ENCODE measurements at places on chromosomes 5 and 9.

GRCh38 chr9:5553211-5553610 is 42.9 kb downstream of the PDCD1LG2 start:
- DNase-seq: no peak

DNA sequence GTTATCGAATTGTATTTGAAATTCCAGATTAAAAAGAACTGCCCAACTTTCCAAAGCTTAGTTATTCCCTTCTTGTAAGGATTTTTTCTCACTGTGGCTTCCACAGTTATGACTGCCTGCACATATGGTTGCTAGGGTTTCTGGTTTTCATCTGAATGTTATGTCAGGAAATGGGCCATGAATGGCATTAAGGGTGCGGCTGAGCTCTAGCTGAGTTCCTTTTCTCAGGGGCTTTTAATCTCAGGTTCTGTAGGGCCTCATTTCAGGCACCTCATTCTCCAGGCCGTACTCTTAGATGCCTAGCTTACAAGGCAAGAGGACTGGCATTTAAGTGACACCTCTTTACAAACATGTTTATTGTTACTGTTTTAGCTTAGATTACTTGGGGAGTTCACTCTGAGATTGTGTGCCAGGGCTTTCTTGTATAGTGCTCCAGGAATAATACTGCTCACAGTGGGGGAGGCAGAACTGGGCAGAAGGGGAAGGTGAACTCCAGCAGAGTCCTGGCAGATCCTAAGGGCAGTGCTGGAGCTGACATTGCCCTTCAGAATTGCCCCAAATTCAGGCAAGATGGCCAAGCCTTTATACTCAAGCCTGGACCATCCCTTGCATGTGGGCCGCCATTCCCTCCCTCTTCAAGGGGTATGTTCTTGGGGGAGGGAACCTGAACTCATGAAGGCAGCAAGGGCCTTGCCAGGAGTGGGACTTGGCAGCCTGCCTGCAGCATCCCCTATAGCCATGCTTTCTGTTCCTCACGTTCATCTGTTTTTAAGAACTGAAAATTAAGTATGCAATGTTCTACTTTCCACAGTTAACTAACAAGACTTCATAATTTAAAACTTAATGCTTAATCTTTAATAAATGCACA is 111.5 kb downstream of the KDM4C start:
- no peak for DNase-seq

DNA sequence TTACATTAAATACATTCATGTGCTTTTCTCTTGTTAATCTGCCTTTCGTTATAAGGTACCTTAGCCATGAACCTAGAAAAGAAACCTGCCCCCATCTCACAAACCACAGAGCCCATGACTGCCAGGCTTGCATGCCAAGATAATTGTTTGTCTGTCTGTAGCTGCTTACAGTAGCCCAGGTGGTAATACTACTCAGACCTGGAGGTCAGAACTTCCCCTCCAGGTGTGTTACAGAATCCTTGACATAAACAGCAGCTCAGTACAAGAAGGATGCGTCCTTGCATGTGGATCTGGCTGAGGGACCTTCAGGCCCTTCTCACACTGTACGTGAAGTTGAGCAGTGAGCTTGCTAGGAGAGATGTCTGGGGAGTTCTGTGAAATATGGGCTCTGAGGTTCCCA is 291.4 kb downstream of the CSNK1G3 start:
- no peak for DNase-seq

- DNase-seq: no peak
Observed at GRCh38 chr9:18429070-18429469, 44.9 kb upstream of the ADAMTSL1 start.

GRCh38 chr5:67971971-67972821 is 243.4 kb upstream of the PIK3R1 start:
- DNase-seq: no peak

GRCh38 chr5:74243634-74244033 is 396.9 kb downstream of the ENC1 start:
- DNase-seq: no peak

DNA sequence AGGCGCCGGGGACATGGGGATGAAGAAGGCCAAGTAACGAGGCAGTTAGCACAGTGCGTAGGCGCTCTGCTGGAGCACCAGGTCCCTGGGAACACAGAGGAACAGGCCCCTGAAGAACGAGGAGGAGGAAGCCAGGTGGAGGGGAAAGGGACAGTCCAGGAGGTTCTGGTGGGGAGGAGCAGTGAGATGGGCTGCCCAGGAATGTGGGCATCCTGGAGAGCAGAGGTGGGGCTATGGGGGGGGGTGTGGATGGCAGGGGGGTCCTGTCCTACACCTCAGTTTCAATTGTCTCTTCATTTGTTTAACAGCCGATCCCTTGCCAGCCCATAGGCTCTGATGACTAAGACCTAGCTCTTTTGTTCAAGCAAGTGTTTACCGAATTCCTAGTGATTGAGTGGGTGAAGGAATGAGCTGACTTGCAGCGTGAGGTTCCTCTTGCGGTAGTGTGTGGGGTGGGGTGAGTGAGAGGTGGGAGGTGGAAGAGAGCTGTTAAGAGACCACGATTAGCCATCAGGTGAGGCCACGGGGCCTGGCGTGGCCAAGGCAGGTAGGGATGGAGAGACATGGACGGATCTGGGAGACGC is 8.4 kb upstream of the PHYHD1 start:
- DNase-seq: no peak

- DNase-seq: no peak
Observed at GRCh38 chr9:91711755-91712601, 238.1 kb downstream of the ROR2 start.

DNA sequence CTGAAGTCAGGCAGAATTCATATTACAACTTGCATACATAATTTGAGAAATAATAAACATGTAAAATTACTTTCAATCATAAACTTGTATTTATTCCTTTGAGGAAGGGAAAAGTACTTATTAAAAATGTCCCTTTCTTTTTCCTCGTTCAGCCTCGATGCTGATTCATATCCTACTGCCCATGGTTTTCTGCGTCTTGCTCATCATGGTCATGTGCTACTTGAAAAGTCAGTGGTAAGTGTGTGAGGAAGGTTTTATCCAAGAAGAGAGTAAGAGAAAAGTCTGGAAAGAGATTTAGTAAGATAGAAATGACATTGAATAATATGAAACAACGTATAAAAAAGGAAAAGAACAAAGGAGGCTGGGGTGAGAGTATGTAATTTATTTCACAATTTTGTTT is 85.9 kb downstream of the OSMR start:
- no peak for DNase-seq

DNA sequence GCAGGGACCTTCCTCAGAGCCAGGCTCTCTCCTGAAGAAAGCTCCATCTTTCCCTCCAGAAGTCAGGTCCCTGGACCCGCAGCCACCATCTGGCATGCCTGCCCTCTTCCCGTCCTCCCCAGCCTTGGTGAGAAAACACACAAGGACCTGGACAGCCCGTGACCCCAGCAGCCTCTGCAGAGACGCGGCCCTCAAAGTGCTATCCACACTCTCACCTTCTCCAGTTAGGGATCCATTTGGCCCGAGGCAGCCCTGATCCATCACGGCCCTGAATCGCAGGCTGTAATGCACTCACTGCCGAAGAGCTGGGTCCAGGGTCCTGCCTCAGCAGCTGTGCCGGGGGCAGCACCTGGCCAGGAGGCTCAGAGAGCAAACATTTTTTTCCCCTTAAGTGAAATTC is 185.1 kb downstream of the OLFM1 start:
- no peak for DNase-seq

- no peak for DNase-seq
Observed at GRCh38 chr5:38923661-38924451, 78.0 kb downstream of the OSMR start.

DNA sequence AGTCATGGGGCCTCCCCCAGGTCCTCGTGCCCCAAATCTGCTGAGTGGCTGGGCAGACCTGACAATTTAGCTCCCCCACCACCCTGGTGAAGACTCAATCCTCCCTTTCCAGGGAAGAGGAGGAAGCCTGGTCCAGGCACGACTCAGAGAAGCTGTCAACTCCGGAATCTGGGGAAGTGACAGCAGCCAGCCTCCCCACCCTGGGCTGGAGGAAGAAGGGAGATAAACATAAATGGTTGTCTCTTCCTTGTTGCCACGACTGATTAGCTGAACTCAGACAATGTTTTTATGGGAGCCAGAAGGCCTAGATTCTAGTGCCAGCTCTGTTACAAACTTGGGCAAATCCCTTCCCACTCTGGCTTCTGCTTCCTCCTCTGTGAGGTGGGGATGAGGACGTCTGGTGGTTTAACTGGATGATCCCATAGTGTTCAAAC is 15.4 kb downstream of the CCDC69 start:
- DNase-seq: no peak

GRCh38 chr5:78809444-78809843 is 160.9 kb upstream of the LHFPL2 start:
- no peak for DNase-seq

GRCh38 chr9:120742951-120743416 is 28.7 kb upstream of the MEGF9 start:
- DNase-seq: no peak

- no peak for DNase-seq
Observed at GRCh38 chr5:31771500-31771899, 132.6 kb downstream of the PDZD2 start.

DNA sequence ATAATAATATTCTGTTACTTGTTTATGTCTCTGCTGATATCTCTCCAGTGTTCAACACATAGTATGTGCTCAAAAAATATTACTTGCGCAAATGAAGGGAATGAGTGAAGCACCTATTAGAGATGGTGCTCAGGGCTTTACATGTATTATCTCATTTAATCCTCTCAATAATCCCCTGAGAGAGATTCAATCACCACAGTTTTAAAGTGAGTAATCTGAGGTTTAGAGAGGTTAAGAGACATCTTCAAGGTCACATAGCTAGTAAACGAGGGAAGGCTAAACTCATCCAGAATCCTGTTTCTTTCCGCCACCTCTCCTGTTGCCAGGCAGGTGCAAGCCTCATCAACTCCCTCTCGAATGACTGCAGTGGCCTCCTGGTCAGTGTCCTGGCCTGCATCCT is 82.0 kb downstream of the UGCG start:
- DNase-seq: no peak

DNA sequence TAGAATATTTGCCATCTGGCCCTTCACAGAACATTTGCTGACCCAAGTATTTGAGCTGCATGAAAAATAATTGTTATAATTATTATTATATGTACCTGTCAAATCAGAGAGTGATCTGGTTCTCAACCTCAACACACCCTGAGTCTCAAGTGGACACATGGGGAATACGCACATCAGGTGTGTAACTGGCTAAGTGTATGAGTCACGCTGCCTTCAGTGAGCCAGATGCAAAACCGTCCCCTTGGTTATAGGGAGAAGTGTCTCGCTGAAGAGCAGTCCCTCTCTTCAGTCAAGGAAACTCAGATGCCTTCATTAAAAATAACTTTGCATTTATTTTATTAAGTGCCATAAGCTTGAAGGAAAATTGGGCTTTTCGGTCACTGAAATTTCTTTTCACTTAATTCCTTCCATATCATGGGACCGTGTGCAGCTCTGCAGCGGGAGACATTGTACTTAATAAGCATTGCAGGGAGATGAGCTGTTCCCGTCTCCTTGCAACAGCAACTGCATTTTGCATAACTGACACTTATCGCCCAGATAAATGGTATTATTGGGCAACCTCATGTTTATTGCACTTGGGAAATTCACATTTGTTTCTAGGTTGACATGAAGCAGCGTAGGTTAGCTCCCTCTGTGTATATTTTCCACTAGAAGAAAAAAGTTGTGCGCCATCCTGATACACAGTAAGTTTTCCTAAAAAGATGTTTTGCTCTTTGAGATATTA is 512.3 kb upstream of the DAP start:
- no peak for DNase-seq

DNA sequence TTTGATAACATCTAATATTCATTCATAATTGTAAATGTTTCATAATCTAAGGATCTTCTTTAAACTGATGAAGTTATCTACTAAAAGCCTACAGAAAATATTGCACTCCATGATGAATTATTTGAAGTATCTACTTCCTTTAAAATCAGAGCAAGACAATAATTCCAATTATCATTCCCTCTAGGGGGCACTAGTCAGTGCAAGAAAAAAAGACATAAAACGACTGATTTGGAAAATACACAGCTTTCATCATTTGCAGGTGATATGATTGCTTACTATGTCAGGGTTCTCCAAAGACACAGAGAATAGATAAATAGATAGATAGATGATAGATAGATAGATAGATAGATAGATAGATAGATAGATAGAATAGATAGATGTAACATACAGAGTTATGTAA is 13.5 kb upstream of the GRM6 start:
- DNase-seq: no peak

DNA sequence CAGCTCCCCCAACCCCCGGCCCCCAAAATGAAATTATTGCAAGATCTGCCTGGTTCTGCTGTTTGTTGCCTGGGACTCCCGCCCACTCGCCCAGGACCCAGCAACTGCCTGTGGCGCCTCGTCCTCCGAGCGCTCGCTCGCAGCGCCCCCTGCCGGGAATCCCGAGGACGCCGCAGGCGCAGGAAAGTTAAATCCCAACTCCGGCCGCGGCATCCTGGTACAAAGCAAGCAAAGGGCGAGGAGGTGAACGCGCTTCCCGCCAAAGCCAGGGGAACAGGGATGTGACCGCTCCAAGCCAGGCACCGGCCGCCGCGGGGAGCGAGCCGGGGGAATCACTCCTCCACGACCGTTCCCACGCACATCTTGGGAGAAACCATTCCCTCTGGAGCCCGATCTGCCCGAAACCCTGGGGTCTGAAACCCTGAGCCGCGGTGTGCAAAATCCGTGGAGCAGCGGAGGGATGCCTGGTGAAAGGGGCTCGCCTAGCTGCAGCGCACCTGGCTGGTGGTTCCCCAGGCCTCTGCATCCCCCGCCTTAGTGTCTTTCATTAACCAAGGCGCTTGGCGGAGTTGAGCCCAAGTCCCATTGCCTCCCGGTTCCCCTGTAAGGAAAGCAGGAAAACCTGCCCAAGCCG is 1.3 kb downstream of the SEMA5A start:
- DNase-seq: no peak

DNA sequence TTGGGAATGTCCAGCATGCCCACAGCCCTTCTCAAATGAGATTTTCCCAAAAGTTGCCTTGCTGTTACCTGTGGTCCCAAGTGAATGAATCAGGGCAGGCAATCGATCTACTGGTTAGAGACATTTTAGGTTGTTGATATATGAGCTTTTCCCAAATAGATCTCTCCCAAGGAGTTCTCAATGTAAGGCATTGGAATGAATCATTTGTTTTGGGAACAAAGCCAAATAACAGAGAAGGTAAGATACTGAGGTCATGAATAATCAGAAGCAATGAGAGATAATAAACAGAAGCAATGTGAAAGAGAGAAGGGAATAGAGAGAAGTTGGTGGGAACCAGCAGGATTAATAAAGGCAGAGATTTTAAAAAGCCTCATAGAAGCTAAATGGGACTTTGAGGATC is 93.6 kb upstream of the FER start:
- DNase-seq: no peak

DNA sequence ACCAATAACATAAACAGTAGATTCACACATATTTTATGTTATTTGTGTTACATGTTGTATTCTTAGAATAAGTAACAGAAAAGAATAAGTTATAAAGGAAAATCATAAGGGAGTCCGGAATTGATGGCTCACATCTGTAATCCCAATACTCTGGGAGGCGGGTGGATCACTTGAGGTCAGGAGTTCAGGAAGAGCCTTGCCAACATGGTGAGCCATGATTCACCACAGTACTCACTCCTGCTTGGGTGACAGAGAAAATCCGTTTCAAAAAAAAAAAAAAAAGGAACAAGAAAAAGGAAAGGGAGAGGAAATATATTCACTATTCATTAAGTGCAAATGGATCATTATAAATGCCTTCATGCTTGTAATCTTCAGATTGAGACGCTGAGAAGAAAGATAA is 533.3 kb upstream of the CDH9 start:
- DNase-seq: no peak
